ENCODE measurements at places on chromosomes 1 and 21.

DNA sequence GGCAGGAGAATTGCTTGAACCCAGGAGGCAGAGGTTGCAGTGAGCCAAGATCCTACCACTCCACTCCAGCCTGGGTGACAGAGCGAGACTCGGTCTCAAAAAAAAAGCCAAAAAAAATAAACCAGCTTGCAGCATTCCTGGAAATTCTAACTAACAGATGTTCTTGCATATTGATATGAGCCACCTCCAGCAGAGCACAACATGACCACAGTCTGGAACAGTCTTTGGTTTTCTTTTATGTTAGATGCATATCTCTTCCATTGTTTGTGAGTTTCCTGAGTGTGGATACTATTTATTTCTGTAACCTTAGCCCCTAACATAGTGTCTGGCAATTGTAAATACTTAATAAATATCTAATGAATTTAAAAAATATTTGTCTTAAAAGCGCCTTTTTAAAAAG, 23.9 kb downstream of the IFNAR1 start:
- DNase-seq: no peak

- DNase-seq: no peak
Observed at GRCh38 chr1:177567393-177567792, 396.6 kb downstream of the BRINP2 start.

DNA sequence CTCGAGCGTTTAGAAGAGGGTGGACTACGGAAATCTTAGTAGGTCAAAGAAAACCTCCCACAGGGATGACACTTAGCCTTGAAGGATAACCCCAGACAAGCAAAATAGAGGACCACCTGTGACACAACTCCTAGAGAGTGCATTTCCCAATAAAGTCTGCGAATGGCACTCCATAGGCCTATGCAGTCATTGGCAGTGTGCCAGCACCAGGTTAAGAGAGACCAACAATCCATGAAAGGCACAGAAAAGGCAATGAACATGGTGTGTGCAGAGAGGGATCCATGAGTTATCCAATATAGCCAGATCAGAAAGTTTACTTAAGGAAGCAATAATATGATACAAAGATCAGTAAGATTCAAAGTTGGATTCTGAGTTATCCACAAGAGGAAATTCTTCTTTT, 45.2 kb upstream of the FMO2 start:
- DNase-seq: no peak

DNA sequence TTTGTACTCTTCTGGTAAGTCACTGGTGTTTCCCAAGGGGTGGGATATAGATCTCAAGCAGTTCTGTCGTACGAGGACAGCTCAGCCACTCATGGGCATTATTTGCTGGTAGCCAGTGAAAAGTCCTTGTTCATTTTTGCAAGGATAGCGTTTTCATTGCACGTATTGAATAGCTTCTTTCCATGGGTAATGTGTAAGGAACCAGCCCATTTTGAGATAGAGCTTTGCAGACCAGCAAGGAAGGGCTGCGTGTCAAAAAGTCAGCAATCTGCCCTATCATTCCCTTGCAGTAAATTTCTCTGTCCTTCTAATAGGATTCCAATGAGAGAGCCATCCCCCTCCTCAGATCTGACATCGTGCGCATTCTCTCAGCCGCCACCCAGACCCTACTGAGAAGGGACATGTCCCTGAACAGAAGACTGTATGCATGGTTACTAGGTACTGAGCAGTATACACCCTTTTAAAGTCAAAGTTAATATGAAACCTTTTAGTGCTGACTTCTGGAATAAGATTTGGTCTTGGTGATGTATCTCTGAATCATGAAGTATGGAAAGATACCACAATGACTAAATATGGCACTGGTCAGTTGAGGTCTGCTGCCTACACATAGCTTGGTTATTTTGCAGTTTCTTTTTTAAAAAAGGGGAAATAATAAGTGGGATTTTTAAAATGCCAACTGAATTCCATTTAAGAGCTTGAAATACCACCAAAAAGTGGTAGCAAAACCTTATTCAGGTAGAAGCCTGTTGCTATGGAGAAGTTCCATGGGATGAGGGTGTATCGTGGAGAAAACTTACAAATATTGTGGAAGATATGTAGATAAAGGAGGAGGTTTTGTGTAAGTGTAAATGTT, 55.3 kb downstream of the DOP1B start:
- DNase-seq: no peak

GRCh38 chr1:12249748-12250147, 19.9 kb downstream of the VPS13D start:
- DNase-seq: no peak

DNA sequence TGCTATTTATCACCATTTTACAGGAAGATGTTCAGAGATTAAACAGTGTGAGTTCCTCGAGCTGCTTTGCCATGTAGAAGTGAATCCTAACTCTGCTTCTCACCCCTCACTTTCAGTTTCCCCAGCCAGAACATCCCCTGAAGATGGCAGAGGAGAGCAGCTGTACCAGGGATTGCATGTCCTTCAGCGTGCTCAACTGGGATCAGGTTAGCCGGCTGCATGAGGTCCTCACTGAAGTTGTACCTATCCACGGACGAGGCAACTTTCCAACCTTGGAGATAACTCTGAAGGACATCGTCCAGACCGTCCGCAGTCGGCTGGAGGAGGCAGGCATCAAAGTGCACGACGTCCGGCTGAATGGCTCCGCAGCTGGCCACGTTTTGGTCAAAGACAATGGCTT, 16.9 kb downstream of the TENT5C start:
- no peak for DNase-seq

DNA sequence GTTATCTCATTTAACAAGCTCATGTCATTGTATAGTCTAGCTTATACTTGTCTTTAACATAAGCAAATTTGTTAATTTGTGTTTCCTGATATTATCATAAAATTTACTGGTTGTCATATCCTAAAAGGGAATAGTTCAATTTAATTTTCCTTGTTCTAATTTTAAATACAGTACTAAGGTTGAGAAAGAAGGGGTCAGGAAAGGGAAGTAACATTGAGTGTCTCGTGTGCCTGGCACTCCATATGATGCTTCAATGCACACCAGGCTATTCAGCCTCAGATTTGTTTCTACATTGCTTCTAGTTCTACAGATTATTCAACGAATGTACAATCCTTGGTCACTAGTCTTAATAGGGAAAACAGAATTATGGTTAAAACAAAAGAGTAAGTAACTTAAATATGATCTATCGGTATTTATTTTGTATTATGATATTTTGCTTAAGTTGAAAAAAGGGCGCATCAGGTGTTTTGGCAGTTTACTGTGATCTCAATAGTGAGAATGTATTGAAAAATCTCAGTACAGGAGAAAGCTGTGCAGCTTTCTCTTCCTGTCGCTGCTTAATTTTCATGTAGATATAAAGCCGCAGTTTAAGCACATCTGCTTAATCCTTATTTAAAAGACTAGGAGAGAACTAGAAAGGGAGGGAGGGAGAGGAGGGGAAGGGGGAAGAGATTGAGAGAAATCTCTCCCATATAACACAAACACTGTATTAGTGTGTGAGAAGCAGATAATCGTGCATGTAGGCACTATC, 13.0 kb downstream of the PTPRC start:
- DNase-seq: no peak

- no peak for DNase-seq
Observed at GRCh38 chr1:53332186-53332564, 4.3 kb upstream of the LRP8 start.

DNA sequence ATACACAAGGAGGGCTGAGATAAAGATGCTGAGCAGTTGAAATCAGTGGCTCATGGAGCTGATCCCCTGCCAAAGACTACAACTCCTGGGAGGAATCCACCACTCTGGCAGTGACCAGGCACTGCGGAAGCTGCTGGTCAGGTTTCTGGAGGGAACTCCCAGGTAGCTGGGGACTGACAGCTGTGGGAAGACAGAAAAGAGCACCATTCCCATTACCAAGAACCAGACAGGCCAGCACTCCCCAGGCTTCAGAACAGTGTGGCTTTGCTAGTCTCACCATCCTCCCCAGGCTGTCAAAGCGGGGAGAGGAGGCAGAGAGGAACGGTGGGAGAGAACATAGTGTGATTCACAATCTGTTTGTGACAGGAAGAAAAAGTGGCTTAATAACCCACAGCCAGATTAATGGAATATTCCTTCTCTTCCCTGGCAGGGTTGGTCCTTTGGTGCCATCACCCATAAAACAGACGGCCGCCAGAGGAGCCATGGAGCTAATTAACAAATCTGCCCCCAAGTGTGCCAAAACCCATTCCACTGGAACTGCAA, 92.1 kb downstream of the MAB21L3 start:
- no peak for DNase-seq

- no peak for DNase-seq
Observed at GRCh38 chr1:25564777-25565574, 21.6 kb downstream of the LDLRAP1 start.

DNA sequence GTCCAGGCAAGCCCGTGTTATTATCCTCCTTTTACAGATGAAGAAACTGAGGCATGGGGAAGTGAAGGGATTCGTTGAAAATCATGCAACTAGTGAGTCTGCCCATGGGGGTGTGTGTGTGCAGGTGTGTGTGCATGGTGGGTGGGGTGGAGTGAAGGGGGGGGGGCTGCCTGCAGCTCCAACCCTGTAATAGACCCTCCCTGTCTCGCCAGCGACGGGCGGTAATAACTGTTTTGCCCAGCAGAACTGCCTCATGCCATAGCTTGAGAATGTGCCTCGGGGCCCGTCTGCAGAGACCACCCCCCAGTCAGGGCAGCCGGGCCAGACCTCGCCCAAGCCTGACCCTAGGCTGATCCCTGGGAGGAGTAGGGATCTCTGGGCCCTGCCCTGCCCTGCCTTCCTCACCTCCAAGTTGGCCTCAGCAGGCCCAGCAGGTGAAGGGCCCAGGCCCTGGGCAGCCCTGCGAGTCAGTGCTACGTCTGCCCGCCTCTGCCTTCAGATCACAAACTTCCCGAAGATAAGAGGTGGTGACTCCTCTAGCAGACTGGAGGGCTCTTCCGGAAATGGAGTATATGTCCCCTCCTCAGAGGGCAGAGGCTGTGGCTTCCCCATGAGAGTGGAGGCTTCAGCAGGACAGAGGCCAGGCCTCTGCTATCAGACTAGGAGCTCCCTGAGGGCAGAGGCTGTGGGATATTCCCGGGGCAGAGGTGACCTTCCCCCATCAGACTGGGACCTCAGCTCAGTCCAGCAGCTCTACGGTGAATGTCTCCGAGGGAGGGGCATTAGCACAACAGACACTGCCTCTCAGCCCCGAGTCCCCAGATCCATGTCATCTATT, 15.7 kb upstream of the EPHA2 start:
- no peak for DNase-seq

DNA sequence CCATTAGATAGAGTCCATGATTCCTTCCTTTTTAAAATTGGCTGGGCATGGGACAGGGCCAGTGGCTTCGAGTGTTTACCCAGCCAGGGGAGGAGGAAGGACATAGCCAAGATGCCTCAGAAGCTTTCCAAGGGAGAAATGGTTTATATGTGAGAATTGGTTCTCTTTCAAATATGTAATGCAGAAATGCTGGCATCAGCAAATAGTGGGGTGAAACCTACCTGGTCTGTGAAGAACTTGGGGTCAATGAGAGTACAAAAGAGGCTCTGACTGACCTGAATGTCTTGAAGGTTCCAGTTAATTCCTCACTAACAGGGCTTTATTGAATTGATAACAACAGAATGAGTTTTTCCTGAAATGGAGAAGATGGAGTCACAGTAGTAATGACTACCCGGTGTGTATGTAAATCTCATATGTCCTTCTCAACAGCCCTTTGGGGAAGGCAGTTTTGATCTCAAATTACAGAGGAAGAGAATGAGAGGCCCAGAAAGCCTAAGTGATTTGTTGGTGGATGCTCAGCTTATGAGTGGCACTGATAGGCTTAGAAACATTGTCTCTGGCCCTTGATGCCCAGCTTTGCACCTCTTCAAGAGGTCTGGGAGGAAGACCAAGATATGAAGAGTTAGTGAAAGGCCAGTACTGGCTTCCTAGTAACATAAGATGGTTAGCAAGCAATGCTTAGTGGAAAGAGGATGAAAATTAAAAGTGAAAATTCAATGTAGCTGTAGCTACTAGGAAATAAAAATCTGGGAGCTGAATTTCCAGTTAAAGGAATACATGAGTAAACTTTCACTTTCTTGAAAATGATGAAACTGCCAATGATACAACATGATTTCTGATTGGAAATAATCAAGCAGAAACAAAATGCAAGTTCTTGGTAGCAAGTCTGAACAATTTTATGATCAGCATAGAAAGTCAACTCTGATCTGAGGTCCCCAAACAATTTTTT, 2.7 kb downstream of the ATF3 start:
- DNase-seq: peak; percentile 43

DNA sequence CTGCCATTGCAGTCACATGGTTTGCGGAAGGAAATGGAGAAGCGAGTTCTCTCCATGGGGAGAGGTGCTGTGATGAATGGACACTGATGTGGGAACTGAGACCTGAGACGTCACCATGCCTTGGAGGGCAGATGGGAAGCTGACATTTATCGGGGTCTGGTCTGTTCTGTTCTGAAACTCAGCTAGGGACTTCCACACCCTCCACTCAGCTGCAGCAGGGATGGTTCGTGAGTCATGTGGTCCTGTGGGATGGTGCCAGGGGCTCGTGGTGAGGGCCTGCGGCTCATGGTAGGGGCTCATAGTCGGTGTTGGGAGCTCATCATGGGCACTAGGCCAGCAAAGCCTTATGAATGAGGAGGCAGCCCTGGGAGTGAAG, 6.1 kb downstream of the GPR137B start:
- no peak for DNase-seq

DNA sequence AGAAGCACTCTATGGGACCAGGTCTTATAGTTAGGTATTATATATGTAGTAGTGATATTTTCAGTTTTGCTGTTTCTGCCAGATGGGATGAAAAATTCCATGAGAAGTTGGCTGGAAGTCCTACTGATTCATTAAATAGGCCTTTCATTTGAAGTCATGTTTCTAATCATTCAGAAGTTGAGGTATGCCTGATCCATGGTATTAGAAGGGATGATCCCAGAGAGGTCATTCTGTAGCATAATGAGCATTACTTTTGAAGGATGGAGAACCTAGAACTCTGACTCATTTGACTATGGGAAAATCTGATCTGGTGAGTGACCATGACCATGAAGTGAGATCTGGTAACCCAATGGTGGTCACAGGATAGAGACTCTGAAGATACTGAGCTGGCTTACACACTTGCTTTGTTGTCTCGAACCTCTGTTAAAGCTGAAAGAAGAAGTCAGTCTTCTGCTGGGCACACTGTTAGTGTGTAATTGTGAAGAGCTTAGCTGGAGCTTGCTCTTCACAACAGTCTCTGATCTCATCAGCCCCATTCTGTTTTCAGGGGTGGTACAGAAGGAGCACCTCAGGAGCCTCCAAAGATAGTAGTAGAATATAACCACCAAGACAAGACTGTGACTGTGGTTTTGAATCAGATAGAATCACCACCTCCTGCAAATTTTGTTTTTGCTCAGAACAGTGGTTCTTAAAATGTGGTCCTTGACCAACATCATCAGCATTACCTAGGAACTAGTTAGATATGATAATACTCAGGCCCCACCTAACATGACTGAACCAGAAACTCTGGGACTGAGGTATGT, 9.0 kb downstream of the MGST3 start:
- DNase-seq: no peak

GRCh38 chr1:116733476-116734365, 20.5 kb upstream of the CD2 start:
- DNase-seq: no peak

GRCh38 chr1:244448279-244449036, 3.3 kb downstream of the ADSS2 start:
- no peak for DNase-seq

- no peak for DNase-seq
Observed at GRCh38 chr1:156098784-156099183, 15.7 kb upstream of the LMNA start.
